ENCODE measurements at places on chromosomes 7 and 10. TPM values are rescaled to one million over a fixed set of nuclear protein-coding genes. Genes with fewer than 3 reads are reported as not detected.

- DNase-seq, result no peak
Observed at GRCh38 chr10:24350070-24350921, 141.4 kb downstream of the KIAA1217 start.

DNA sequence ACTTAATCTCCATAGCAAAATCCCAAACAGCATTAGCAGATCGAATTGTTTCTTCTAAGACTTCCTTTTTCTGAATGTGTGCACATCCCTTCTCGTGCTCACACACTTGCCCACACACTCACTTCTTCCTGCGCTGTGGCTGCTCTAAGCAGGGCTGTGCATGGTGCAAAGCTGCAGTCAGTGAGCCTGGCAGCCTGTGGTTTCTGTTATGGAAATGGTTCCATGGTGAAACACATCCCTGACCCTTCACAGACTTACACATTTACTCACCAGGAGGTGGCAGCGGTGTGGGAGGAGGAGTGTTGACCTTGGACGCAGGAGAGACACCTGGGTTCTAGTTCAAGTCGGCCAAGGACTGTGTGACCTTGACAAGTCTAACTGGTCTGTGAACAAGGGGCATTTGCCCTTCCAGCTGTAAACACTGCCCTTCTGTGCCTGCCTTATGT is 24.9 kb downstream of the MTURN start:
- DNase-seq, result no peak

DNA sequence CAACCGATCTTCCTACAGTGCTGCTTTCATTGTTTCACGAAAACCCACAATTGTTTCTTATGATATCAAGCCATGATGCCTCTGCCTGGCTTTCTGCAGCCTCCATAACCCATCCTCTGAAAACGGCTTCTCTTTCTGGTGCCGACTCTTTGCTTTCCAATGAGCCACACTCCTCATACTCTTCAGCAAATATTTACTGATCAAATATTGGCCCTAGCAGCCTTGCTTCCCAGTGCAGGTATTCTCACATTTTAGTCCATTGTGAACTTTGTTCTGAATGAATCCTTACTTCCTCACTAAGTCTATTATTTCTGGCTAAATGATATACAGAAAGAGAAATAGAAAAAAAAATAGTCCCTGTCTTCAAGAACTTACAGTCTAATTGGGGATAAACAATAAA is 35.5 kb downstream of the LAMB1 start:
- no peak for DNase-seq

DNA sequence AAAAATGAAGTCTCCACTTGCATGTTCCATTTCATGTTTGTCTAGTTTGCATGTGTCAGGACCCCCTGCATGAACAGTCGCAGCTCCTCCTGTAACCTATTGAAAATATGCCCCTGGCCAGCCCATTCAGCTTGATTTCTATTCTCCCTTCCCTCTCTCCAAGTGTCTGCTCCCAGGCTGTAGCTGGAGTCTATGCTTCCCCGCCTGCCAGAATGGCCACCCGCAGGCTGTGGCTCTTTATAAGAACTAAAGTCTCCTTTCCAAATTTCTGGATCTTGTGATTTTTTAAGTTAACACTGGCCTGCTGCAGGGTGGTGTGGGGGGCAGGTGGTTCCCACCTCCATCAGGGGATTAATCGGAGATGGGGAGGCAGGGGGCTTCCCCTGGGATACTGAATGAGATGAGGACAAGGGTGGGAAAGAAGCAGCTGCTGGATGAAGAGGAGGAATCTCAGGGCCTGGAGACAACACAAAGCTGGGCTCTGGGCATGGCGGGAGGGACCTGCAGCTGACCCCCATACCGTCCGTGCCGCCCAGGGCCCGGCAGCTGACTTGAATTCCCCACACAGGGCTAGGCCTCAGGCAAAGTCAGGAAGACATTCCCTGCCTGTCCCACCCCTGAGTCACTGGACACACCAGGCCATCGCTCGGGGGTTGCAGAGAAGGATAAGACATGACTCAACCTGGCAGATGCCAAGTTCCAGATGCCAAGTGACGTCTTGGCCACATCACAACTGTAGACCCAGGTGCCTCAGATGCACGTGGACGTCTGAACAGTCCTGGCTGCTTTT is 399.5 kb upstream of the FOXK1 start:
- no peak for DNase-seq

- DNase-seq, result no peak
Observed at GRCh38 chr7:115585015-115585718, 445.4 kb downstream of the TFEC start.

AS3MT gene
- 13.6 TPM for polyA plus RNA-seq
